Cardiac ventricle fibroblast (primary cell): ENCODE measurements at places on chromosomes 3 and 15. TPM values are rescaled to one million over a fixed set of nuclear protein-coding genes. Genes with fewer than 3 reads are reported as not detected.

The IQCB1 gene
- total RNA-seq = 3.2 and 6.9 TPM in 2 replicates

The INKA1 gene
- total RNA-seq = 1.6 and 4.9 TPM in 2 replicates

The WWTR1 gene
- total RNA-seq = 76.3 and 94.2 TPM in 2 replicates

The EXOG gene
- 4.4 and 7.2 TPM in 2 replicates for total RNA-seq

The LRTM1 gene
- not detected in 2 replicates for total RNA-seq

The SERINC4 gene
- not detected in 2 replicates for total RNA-seq

The ANKDD1A gene
- total RNA-seq = 3.3 and 3.6 TPM in 2 replicates

The MORC1 gene
- total RNA-seq = not detected in 2 replicates

The TMEM108 gene
- not detected in 2 replicates for total RNA-seq

The NAALADL2 gene
- total RNA-seq = 6.6 and 7.3 TPM in 2 replicates

The NPAP1 gene
- not detected in 2 replicates for total RNA-seq

The PIGZ gene
- total RNA-seq = 10.6 and 13.3 TPM in 2 replicates

The GP9 gene
- total RNA-seq = not detected in 2 replicates

The SERPINI2 gene
- not detected in 2 replicates for total RNA-seq

The KLHL6 gene
- 0.06 TPM in 1 of 2 replicates, not detected in the other for total RNA-seq

The IGSF11 gene
- not detected in 2 replicates for total RNA-seq

The STRA6 gene
- total RNA-seq = 0.44 TPM in 1 of 2 replicates, not detected in the other

The TMEM207 gene
- total RNA-seq = not detected in 2 replicates

The PRSS50 gene
- not detected in 2 replicates for total RNA-seq

The TRIM59 gene
- 5.2 and 5.6 TPM in 2 replicates for total RNA-seq

The PAK6 gene
- total RNA-seq = not detected in 2 replicates

The CDHR4 gene
- not detected in 2 replicates for total RNA-seq

The ALS2CL gene
- total RNA-seq = 0.19 and 0.29 TPM in 2 replicates

The CYP8B1 gene
- total RNA-seq = not detected in 2 replicates

The MASP1 gene
- 0.15 and 1.4 TPM in 2 replicates for total RNA-seq

The OSTN gene
- not detected in 2 replicates for total RNA-seq

The MUSTN1 gene
- not detected in 2 replicates for total RNA-seq

The AHSG gene
- total RNA-seq = not detected in 2 replicates

The TGM4 gene
- not detected in 2 replicates for total RNA-seq

The PARP3 gene
- total RNA-seq = 21.2 and 26.0 TPM in 2 replicates

The CSTA gene
- total RNA-seq = 2.5 and 3.1 TPM in 2 replicates

The OR5K2 gene
- total RNA-seq = not detected in 2 replicates

The GRAMD2A gene
- total RNA-seq = 0.05 TPM in 1 of 2 replicates, not detected in the other

The WDR73 gene
- 8.7 and 11.6 TPM in 2 replicates for total RNA-seq

The SLC6A1 gene
- total RNA-seq = not detected in 2 replicates

The SLC28A1 gene
- not detected in 2 replicates for total RNA-seq

The MINAR1 gene
- total RNA-seq = 1.00 and 1.1 TPM in 2 replicates

The ITIH4 gene
- 0.39 and 2.2 TPM in 2 replicates for total RNA-seq

The PDCD7 gene
- 21.8 and 30.0 TPM in 2 replicates for total RNA-seq

The SH3GL3 gene
- 0.05 TPM in 1 of 2 replicates, not detected in the other for total RNA-seq

The SMAD3 gene
- total RNA-seq = 25.5 and 33.0 TPM in 2 replicates

The PTH1R gene
- 8.4 and 12.4 TPM in 2 replicates for total RNA-seq

The IQSEC1 gene
- 22.2 and 25.3 TPM in 2 replicates for total RNA-seq

The CRABP1 gene
- total RNA-seq = not detected in 2 replicates

The PROS1 gene
- 119 and 142 TPM in 2 replicates for total RNA-seq

The NR2F2 gene
- total RNA-seq = 35.2 and 37.8 TPM in 2 replicates

The ALCAM gene
- 9.3 and 11.7 TPM in 2 replicates for total RNA-seq

The FBXL2 gene
- total RNA-seq = 4.1 and 7.0 TPM in 2 replicates

The GP5 gene
- total RNA-seq = 0.06 and 0.10 TPM in 2 replicates

The HPS3 gene
- 10.7 and 11.9 TPM in 2 replicates for total RNA-seq

The SST gene
- total RNA-seq = not detected in 2 replicates

The GOLGA8R gene
- total RNA-seq = 1.2 and 2.3 TPM in 2 replicates

The POLQ gene
- total RNA-seq = 0.19 and 0.68 TPM in 2 replicates
